ENCODE measurements at places on chromosomes 11 and 22. TPM values are rescaled to one million over a fixed set of nuclear protein-coding genes. Genes with fewer than 3 reads are reported as not detected.

Gene MS4A4E
- total RNA-seq, result not detected

Gene MAJIN
- not detected for total RNA-seq

Gene APOA5
- total RNA-seq, result not detected

Gene MMP8
- 1.4 TPM for total RNA-seq

Gene ATG16L2
- total RNA-seq, result 38.0 TPM

Gene HEPN1
- total RNA-seq, result not detected

Gene OR51V1
- 15.9 TPM for total RNA-seq

Gene SLC29A2
- 1.4 TPM for total RNA-seq

Gene C11orf87
- total RNA-seq, result 4.1 TPM

Gene OR5T2
- total RNA-seq, result 4.3 TPM

Gene CADM1
- 68.1 TPM for total RNA-seq

Gene P2RY6
- total RNA-seq, result not detected

Gene GLYAT
- 55.4 TPM for total RNA-seq

Gene ELMOD1
- total RNA-seq, result 4.6 TPM

Gene TSPAN18
- total RNA-seq, result 20.5 TPM

Gene CTSW
- total RNA-seq, result not detected

Gene CALCB
- total RNA-seq, result 11.3 TPM

Gene ADAMTS8
- total RNA-seq, result 9.9 TPM

Gene RFPL3
- total RNA-seq, result 0.48 TPM

Gene EIF3D
- 153 TPM for total RNA-seq

Gene TNKS1BP1
- 86.4 TPM for total RNA-seq

Gene TRIM51
- not detected for total RNA-seq

Gene DNAJC4
- total RNA-seq, result 13.5 TPM

Gene SESN3
- total RNA-seq, result 59.7 TPM

Gene CHST1
- total RNA-seq, result 3.1 TPM

Gene SGSM1
- 1.2 TPM for total RNA-seq

Gene RTN4R
- 1.4 TPM for total RNA-seq
